Frontal cortex (tissue), 4 donors: ENCODE measurements at places on chromosomes 6 and 20. TPM values are rescaled to one million over a fixed set of nuclear protein-coding genes. Genes with fewer than 3 reads are reported as not detected.

Gene COL11A2
- total RNA-seq: 1.2 TPM

Gene TAF4
- 6.5 TPM for total RNA-seq

Gene GJE1
- not detected for total RNA-seq

Gene DPPA5
- total RNA-seq: not detected

Gene OR2H1
- under 0.01 TPM for total RNA-seq

Gene PDRG1
- 6.9 TPM for total RNA-seq

Gene WFDC6
- not detected for total RNA-seq

Gene NAPB
- 97.8 TPM for total RNA-seq

Gene SAMD5
- 11.8 TPM for total RNA-seq

Gene LY6G5C
- 5.3 TPM for total RNA-seq

Gene SLC13A3
- total RNA-seq: 10.2 TPM

Gene PHF1
- 16.3 TPM for total RNA-seq

Gene GMPR
- 2.4 TPM for total RNA-seq

Gene MTRF1L
- total RNA-seq: 13.0 TPM

Gene VSTM2L
- total RNA-seq: 201 TPM

Gene PROKR2
- 8.6 TPM for total RNA-seq

Gene EPHA7
- 65.6 TPM for total RNA-seq

Gene LST1
- total RNA-seq: 1.2 TPM

Gene CST2
- total RNA-seq: not detected

Gene ZBTB46
- total RNA-seq: 22.4 TPM

Gene LY6G6D
- not detected for total RNA-seq

Gene HDGFL1
- under 0.01 TPM for total RNA-seq

Gene RBM12
- total RNA-seq: 109 TPM

Gene PRR18
- under 0.01 TPM for total RNA-seq

Gene CRISP2
- total RNA-seq: 0.82 TPM

Gene QKI
- total RNA-seq: 218 TPM

Gene FRK
- total RNA-seq: 0.41 TPM

Gene PNLDC1
- not detected for total RNA-seq

Gene NCR2
- not detected for total RNA-seq

Gene TPD52L1
- 9.4 TPM for total RNA-seq

Gene TNFAIP3
- total RNA-seq: 1.6 TPM

Gene NRM
- total RNA-seq: 0.41 TPM
